Stimulated activated CD8-positive, alpha-beta memory T cell treated with anti-CD3 and anti-CD28 coated beads, Interleukin-12 subunit alpha, Interleukin-12 subunit beta, amount 100 ng/mL, for 1 hour (primary cell): ENCODE measurements at places on chromosomes 5 and 9.

GRCh38 chr5:176176231-176176630, 62.0 kb upstream of the SIMC1 start:
- no peak for DNase-seq

DNA sequence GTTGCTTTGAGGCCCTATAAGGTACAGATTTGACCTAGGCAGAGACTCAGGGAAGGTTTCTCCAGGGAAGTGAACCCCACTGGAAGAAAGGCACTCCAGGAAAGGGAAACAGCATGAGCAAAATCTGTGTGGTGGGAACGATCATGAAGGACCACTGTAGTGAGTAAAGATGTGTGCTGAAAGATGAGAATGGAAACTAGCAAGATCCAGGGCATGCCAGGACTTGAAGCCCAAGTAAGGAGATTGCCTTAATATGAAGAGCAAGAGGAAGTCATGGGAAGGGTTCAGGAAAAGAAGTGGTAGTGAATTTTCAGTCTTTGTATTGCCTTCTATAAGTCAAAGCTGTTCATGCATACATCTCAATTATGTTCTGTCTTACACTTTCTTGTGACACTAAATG, 55.2 kb upstream of the SLIT3 start:
- no peak for DNase-seq

DNA sequence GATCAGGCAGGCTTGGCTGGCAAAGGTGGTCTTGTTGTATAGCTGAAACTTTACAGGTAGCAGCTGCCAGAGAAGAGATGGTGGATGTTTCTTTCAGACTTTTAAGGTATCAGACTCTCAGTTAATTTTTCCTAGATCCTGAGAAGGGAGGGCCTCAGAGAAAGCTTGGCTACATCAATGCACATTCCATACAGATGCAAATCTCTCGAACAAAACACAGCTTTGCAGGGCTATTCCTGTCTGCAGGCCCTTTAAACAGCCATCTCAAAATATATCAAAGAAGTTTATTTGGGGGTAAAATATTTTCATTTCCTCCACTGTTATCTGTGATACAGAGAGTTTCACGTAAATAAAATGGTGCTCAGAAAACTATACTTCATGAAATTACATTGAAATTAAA, 1584.4 kb downstream of the EFNA5 start:
- DNase-seq = no peak

GRCh38 chr9:19481121-19481870, 72.5 kb downstream of the ACER2 start:
- DNase-seq = no peak

DNA sequence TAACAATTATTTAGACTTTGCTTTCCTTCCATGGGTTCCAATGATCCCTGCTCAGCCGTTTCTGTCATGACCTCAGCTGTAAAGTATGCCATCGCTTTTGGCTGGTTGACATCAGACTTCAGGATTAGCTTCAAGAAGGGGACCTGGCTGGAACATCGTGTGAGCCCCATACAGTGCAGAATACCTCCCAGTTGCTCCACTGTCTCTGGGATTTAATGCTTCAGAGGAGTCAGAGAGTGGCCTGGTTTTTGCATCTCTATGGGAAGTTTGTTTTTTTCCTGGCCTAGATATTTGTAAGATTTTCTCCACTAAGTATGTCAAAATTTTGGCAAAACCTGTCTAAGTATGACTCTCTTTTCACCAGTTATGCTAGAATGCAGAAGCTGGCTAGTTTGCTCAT, 216.9 kb downstream of the GABBR2 start:
- no peak for DNase-seq

DNA sequence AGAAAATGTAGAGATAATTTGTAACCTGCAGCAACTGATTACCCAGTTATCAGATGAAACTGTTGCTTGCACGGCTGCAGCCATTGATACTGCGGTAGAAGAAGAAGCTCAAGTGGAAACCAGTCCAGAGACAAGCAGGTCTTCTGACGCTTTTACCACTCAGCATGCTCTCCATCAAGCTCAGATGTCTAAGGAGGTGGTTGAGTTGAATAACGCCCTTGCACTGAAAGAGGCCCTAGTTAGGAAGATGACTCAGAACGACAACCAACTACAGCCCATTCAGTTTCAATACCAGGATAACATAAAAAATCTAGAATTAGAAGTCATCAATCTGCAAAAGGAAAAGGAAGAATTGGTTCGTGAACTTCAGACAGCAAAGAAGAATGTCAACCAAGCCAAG, 1.7 kb downstream of the KIF4B start:
- no peak for DNase-seq

DNA sequence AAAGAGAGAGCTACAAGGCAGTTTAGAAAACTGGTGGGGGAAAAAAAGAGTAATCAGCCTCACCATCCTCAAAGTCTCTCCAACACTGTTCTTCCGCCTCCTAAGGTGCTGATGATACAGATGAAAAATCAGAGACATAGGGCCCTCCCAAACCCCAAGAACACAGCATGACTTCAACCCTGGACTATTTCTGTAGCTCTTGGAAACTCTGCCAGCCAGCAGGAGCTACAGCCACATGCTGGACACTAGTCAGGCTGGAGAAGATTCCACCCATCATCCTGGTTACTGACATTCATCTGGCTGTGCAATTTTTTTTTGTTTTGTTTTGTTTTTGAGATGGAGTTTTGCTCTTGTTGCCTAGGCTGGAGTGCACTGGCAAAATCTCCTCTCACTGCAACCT, 42.4 kb downstream of the OXCT1 start:
- DNase-seq = no peak

- no peak for DNase-seq
Measured at GRCh38 chr9:119185298-119185697, 183.9 kb downstream of the BRINP1 start.

DNA sequence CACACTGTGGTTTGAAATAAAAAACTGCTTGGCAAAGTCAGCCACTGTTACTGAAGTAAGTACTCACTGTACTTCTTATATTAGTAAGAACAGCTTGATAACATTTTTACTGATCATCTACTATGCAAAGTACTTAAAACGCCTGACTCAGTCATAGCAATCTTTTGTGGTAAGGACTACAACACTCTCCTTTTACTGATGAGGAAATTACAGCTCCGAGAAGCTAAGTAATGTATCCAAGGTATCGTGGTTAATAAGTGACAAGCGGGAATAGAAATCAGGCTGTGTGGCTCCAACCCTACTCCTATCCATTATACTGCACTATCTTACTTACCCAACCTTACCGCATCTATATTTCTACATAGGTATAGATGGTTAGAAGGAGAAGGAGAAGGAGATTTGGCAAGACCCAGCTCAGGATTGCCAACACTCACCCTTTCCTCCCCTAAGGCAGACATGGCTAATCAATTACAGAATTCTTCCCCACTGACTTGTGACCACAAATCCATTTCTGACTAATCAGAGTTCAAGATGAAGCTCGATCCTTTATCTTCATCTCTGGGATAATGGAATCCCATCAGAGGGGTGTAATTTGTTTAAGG, 281.4 kb downstream of the SPOCK1 start:
- no peak for DNase-seq

DNA sequence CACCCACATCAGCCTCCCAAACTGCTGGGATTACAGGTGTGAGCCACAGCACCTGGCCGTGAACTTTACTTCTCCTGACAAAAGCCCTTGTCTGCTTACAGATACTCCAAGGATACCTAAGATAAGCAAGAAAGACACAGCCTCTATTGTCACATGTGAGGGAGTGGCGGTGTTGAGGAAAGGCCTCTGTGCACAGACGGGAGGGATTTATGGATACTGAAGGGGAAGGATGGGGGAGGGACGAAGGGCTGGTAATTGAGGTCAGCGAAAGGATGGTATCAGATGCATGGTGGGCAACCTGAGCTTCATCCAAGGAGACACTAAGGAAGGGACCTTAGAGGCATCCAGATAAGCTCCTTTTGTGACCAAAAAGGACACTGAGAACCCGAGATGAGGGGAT, 66.7 kb upstream of the CKMT2 start:
- no peak for DNase-seq

DNA sequence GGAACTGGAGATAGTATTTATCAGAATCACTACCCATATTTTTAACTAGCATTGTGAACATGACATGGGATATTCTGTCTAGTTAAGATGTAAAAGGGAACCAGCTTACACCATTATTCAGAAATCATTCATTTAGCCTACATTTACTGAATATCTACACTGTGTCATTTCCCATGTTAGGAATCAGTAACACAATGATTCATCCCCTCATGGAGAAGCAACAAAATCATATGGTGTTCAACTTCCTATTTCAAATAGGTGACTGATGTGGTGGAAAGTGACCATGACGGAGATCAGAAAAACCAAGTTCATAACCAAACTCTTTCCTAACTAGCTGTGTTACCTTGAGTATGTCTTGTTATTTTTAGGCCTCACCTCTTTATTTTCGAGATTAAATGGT, 550.0 kb upstream of the TUSC1 start:
- DNase-seq = no peak

GRCh38 chr9:129027224-129027684, 877 bp downstream of the SH3GLB2 start:
- no peak for DNase-seq

- no peak for DNase-seq
Measured at GRCh38 chr5:141944076-141944475, 13.9 kb downstream of the PCDH12 start.

DNA sequence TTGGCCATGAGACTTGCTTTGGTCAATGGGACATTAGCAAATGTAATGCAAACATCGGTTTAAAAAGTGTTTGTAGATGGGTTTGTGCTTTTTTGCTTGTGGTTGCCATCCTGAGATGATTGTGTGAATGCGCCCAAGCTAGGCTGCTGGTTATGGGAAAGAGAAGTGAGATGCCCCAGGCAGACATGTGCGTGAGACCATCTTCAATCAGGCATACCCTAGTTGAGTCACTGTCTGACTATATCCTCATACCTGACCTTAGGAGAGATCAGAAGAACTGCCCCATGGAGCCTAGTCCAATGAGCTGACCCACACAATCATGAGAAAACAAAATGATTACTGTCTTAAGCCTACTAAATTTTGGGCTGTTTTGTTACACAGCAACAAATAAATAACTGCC, 36.8 kb upstream of the ZNF608 start:
- DNase-seq = no peak

DNA sequence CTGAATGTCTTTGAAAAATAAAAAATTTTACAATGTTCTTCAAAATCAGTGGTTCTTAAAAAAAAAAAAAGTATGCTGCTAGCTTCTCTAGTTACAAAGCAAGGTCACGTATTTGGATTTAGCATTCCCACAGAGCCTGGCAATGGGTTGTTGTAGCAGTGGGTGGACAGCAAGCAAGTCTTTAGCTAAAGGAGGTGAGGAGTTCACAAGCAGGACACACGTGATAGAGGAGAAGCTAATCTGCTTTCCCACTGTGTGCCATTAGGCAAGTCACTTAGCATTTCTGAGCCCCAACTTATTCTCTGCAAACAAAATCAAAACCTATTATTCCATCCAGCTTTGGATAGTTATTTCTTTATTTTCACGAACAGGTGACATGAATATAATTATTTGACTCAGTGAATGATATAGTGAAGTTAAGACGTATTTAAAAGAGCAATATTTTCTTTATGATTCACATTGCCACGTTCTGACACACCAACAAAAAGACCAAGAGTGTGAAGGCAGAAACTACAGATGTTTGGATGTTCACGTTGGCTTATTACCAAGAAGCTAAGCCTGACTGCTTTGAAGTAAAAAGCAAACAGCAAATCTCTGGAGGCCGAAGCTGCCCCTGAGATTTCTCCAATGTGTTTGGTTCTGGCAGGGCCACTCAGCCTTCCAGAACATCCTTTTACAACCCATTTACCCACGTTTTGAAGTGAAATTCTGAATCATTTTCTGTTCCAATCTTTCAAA, 612.1 kb upstream of the CDH6 start:
- no peak for DNase-seq

- DNase-seq = no peak
Measured at GRCh38 chr9:13414349-13414748, 134.9 kb upstream of the MPDZ start.

DNA sequence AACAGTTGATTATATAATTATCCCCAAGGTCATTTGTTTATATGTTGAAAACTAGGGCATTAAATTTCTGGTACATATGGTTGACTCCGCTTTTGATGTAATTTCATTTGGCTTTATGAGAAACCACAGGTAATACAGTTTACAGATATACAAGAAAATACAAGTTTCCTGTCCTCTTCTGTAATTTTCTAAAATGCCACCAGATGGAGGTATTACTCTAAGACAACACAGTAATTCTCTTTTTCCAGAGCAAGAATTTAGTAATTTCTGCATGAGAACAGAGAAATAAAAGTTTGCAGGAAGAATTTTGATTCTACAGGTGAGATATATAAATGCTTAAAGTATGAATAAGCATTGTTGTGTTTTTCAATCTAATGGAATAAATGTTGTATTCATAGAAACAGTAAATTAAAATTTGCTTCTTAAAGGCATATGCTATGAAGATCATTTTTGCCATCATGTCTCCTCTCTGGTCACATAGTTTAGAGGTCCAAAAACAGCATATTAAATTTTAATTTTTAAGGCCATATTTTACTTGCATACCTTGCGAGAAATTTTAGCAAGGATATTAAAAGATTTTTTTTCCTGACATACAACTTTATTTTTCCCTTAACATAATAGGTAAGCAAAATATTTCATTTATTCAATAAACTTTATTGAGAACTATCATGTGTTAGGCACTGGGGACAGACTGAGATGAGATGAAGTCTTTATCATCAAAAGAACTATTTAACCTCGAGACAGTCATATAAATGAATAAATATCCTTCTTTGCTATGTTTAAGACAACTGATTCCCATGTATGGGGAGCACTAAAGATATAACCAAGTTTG, 22.7 kb downstream of the CHD1 start:
- DNase-seq = no peak

GRCh38 chr5:81194633-81195334, 38.3 kb upstream of the CKMT2 start:
- DNase-seq = peak; percentile 58

DNA sequence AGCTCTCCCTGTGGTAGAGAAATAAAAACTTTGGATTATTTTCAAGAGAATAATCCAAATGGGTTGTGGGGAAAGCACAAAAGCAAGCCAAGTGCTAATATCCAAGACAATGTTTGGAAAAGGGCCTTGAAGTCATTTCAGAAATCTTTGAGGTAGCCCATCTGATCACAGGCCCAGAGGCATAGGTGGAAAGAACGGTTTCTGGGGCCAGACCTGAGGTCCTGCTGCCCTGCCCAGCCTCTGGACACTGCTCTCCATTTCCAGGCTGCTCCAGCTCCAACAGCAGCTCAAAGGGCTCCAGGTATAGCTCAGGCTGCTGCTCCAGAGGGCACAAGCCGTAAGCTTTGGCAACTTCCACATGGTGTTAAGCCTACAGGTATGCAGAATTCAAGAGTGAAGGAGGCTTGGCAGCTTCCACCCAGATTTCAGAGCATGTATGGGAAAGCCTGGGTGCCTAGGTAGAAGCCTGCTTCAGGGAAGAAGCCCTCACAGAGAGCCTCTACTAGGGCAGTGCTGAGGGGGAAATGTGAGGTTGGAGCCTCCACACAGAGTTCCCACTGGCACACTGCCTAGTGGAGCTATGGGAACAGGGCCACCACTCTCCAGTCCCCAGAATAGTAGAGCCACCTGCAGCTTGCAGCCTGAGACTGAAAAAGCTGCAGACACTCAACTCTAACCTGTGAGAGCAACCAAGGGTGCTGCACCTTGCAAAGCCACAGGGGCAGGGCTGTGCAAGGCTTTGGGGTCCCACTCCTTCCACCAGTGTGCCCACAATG, 133.1 kb downstream of the PIK3R1 start:
- DNase-seq = no peak
